ENCODE measurements at places on chromosomes 1 and 21.

GRCh38 chr1:33060579-33061083 is 20.3 kb upstream of the AZIN2 start:
- DNase-seq: no peak

DNA sequence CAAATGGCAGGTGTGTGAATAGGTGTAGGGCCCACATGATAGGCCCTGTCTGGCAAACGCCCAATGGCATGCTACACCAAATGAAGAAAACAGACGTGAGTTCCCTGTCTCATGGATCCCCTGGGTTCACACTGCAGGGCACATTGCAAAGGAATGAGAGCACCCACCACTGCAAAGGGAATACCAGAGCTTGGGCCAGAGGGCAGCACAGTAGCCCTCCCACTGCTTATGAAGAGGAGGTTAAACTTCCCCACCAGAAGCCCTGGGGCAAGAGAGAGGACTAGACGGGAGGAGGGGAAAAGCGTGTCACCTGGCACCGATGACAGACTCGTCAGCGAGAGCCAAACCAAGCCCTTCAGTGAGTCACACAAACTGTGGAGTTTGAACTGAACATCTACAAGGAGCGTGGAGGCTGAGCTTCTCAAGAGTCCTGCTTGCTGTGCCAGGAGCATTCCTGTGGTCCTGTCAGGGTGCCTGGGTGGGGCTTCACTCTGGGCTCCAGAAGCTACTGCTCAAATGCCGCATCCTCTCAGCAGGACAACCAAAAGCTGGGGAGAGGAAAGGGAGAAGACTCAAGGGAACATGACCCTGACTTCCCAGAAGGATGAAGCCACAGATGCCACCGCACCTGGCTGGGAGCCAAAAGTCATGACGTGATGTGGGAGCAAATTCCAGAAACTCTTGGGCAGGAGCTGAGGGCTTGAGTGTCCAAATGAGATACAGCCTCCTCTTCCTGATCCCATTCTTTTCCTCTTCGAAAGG is 61.1 kb downstream of the TOMM20 start:
- no peak for DNase-seq

- no peak for DNase-seq
Measured at GRCh38 chr1:30437059-30437576, 286.3 kb downstream of the MATN1 start.

DNA sequence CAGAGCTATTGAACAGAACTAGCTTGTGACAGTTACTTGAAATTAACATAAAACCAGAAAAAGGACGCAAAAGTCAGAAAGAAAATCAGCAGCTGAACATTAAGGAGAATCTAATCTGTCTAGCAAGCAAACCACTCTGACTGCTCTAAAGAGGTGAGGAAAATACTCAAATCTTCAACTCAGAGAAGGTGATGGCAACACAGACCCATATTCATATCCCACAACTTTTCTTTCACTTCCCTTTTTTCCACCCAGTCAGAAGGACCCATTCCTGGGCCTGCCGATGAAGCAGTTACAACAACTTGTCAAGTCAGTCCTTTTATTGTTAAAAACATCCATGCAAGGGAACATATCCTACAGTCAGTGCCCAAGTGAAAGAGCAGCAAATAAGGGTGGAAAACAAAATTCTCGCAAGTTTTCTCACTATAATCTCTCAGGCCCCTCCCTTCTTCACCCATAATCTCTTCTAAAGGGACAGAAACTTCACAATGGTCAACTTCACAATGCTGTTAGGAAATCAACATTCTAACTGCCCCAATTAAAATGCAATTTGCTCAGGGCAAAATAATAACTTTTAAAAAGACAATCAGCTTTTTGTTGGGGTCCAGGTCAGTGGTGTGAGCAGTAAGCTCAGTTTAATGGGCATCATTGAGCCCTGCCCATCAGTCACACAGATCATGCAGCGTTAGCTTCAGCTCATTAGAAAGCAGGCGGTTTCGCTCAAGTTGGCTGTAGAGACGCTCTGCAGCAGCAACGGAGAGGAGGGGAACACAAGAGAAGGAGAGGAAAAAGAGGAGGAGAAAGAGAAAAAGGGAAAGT is 3.6 kb upstream of the NUP210L start:
- DNase-seq: no peak

- no peak for DNase-seq
Measured at GRCh38 chr1:243575070-243575469, 275.0 kb downstream of the AKT3 start.

GRCh38 chr21:25422610-25423608 is 184.4 kb downstream of the MRPL39 start:
- no peak for DNase-seq

- no peak for DNase-seq
Measured at GRCh38 chr1:147243841-147244240, 1.4 kb downstream of the CHD1L start.

DNA sequence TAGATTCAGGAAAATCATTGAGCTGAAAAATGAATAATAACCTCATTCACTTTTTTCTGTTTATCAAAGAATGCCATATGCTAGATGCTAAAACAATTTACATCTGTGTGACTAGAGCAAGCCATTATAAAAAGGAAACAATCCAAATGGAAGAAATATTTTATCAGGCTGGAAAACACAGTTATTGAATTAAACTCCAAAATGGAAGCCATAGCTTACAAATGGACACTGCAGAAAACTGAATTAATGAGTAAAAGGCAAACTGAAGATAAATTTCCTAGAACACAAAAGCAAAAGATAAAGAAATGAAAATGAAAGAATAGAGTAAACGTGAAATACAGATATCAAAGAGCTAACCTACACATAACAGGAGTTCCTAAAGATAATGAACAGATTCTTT is 33.1 kb upstream of the IL10 start:
- no peak for DNase-seq

DNA sequence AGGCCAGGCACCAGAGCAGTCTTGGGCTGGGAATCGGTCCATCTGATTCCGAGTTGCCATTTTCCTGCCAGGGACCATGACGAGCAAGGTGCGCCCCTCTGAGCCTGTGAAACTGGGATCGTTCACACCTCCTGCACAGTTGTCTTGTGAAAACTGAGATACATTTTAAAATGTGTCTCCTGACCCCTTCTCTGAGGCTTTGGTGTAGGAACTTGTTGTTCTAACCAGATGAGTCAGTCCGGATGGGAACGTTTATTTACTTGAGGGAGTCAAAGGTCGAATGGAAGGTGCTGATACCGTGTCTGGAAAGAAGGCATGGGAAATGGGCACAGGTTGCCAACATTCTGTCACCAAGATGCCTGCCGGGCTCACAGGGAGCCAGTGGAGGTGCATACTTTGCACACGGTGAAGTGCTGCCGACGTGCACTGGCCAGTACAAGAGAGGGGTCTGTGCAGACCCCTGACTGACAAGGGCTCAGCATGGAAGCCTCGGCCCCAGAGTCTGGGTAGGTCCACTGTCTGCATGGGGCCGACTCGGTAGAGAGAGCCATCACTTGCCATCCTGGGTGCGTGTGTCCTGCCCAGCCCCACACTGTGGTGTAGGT is 7.4 kb upstream of the KCNN3 start:
- DNase-seq: no peak

GRCh38 chr21:35705888-35706287 is 354.4 kb downstream of the SETD4 start:
- no peak for DNase-seq

All from cerebellar nuclear complex (tissue), 1 donor.